ENCODE measurements at places on chromosomes 7 and 10.
A peak's percentile ranks its signal among the peaks of the same experiment; 100 is the strongest.

- no peak for DNase-seq
Measured at GRCh38 chr10:69838853-69839252, 37.1 kb downstream of the COL13A1 start.

- DNase-seq = peak; percentile 70
Measured at GRCh38 chr10:75191821-75192568, 18.6 kb upstream of the VDAC2 start.

DNA sequence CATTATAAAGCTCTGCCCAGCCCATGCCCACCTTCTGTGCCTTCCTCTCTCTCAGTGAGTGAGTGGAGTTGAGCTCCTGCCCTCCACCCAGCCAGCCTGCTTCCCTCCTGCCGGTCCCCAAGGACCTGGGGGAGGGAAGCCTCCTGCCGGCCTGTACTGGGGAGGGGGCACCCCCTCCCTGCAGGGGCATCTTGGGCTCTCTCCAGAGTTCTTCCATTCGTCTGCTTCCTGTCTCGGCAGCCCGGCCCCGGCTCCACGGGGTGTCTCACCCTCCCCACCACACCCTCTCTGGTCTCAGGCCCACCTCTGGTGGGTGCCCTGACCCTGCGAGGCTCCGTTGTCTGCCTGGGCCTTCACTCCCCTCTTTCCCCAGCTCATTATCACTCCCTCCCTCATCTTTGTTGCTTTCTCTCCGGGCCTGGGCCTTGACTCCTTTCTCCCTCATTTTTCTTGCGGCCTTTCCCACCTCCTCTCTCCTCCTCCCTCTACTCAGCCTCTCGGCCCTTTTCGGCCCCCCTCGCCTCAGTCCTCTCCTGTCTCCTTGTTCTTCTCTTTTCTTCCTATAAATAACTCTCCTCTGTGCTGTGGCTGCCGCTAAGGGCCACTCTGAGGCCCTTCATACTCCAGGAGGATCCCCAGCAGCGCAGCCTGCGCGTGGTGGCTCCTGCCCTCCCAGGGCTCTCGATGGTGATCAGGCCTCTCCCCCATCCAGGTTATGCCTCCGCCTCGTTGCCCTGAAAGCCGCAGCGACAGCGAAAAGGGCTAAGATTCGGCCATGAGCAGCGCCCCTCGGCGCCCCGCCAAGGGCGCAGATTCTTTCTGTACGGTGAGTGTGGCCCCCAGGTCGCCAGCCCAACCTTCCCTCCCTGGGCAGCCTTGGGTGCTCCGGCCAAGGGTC, 2.1 kb downstream of the SLC4A2 start:
- no peak for DNase-seq

DNA sequence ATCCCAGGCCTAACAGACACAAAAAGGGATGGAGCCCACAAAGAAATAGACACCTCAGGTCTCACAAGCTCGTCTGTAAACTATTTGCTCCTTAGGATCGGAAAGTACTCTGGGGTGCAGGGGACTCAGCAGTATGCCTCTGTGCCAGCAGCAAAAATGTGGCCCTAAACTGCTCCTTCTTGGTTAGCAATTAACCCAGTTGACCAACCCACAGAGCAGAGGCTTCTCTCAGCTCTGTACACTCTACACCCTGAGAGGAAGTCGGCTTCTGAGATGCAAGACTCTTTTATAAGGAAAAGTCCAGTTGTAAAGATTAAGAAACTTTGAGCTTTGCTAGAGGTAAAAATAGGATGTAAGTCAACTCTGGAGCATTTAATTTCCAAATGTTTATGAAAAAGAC, 156.3 kb upstream of the PRSS58 start:
- no peak for DNase-seq

- DNase-seq = no peak
Measured at GRCh38 chr7:150520145-150520544, 5.5 kb downstream of the GIMAP7 start.

DNA sequence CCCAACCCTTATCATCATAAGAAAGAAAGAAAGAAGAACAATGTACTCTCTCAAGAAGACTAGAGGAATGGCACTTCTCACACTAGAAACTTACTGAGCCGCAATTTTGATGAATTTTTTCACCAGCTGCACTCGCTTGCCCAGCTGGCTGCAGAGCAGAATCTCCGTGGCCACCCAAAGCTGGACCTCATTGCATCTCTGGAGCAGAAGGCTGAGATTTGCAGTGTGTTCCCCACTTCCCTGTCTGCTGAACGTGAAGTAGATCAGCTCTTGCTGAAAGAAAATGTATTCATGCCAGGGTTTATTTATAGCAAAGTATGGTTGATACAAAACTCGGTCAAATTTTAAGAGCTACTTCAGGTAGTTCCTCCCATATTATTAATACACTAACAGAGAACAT, 199.3 kb upstream of the CDCA7L start:
- DNase-seq = no peak

DNA sequence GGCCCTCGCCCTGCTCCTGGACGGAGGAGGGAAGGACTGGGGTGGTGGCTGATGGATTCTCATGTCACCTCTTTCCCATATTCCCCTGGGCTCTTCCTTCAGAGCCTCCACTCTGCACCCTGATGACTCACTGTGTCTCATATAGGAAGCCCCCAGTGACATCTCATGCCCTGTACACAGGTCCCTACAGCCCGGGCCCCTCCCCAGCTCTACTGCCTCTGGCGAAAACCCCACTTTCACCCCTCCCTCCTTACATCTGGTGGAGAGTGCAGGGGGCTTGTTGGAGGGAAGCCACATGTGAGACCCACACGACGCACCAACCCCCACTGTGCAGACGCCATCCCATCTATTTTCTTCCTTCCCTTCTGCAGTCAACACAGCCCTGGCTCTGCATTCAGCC, 72.8 kb upstream of the ZNF479 start:
- no peak for DNase-seq

DNA sequence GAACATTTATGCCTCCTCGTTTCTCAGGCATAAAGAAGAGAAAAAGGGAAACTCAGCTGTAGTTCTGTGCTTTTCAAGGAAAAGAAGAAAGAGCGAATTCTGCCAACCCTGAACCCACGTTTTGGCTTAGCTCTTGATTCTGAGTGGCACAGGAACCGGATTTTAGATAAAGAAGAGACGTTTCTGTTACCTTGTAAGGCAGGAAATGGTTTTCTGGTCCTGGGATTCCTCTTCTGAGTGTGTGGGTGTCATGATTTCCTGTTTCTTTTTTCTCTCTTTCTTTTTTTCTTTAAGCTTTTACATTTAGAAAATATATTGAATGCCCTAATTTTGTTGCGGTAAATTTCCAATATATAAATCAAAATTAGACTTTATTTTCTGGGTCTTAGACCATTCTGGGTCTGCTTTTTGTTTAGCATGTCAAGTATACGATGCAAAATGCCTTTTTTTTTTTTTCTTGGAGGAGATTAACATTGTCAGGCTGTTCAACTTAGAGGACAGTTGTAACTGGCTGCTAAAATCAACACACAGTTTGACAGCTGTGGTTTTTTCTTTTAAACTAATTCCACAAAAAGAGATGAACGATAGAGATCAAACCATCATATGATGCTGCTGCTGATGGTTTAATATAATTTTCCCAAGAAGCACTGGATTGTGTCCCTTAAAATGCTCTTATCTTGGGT, 190.8 kb downstream of the GATA3 start:
- no peak for DNase-seq

GRCh38 chr10:90418869-90419652, 438.8 kb downstream of the HTR7 start:
- no peak for DNase-seq

DNA sequence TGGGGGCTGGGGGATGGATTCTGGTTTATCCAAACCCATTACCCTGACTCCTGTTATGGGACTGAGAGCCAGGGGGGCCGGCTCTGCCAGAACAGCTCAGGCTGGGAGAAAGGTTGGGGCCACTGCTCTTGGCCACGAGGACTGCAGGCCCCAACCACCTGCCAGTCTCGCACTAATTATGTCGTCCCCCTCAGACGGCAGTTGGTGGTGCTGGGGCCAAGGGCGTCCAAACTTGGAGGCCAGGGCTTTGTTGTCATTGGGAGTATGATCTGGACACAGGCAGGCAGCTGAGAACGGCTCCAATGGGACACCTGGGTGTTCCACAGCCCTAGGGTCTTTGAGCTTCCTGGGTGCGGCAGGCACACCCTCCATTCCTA, 34.7 kb downstream of the DRGX start:
- no peak for DNase-seq

GRCh38 chr10:113491967-113492565, 60.8 kb upstream of the HABP2 start:
- DNase-seq = no peak

- no peak for DNase-seq
Measured at GRCh38 chr7:123972831-123973230, 47.8 kb downstream of the SPAM1 start.

GRCh38 chr10:58473976-58474375, 38.7 kb upstream of the BICC1 start:
- no peak for DNase-seq

DNA sequence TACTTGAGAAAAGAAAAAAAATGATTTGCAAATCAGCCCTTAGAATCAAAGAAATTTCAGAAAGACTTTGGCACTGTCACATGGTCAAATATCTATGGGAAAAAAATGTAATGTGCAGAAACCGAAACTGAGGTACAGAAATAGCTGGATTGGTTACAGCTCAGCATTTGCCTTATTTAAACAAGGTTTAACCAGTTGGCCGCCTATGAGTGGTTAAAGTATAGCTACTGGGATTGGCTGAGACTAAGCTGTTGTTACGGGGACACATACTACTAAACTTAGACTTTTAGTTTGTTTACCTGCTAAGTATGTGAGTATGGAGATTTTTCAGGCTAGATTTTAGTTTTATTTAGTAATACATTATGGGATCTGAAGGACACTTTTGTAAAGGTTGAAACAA, 38.6 kb downstream of the SFTPD start:
- no peak for DNase-seq

GRCh38 chr10:94088926-94089381, 95.2 kb downstream of the PLCE1 start:
- DNase-seq = no peak

DNA sequence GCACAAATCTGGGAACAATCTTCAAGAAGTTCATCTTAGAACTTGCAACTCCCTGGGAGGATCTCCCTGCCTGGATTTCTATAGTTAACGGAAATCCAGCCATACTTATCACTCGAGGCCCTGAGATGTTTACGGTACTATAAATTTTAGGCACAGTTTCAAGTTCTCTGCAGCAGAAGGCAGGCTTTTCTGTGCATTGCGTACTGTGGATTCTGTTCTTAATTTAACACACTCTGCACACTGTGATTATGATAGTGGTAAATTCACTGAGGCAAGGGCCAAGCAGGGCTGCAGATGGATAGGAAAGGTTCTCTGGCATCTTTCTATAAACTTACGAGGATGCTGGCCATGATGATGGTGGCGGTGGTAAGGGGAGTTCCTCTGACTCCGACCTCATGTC, 10.6 kb downstream of the INHBA start:
- DNase-seq = no peak

- no peak for DNase-seq
Measured at GRCh38 chr10:28125701-28126100, 126.8 kb upstream of the ODAD2 start.

DNA sequence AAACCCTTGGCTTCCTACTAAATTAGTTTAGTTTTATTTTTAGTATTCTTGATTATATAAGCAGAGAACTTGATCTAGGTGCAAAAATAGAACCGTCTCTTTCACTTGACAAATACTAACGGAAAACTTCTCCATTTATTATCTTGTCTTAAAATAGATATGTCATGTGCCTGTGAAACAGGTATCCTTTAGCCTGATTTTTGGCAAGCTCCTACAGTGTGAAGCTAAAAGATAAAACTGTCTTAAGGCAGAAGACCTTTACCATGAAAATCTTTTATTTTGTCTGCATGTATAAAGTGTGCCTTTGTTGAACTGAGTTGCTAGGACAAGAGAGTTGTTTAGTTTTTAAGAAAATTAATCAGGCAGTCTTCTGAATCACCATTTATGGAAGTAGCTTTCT, 90.6 kb downstream of the CYP51A1 start:
- no peak for DNase-seq

DNA sequence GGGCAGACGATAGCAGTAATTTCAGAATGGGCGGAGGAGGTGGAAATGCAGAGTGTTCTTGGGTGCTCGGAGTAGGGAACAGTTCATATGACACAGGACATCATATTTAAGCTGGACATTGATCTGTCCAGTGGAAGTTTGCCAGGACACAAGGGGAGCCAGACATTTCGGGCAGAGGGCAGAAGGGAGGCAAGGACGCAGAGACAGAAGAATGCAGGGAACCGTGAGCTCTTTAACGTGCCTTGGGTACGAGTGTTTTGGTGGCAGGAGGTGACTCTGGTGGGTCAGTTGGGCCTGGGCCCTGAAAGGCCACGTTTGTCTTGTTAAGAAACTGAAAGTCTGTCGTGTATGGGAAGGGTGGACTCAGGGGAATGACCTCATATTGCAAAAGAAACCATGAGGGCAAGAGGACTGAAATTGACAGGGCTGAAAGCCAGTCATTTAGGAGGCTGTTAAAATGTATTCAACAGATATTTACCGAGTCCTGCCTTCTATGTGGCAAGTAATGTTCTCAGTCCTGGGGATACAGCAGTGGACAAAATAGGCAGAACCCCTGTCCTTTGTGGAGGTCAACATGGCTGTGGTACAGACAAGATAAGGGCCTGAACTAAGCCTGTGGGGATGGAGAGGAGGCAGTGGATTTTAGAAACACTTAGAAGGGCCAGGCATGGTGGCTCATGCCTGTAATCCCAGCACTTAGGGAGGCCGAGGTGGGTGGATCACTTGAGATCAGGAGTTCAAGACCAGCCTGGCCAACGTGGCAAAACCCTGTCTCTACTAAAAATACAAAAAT, 2.2 kb downstream of the OPTN start:
- DNase-seq = peak; percentile 83

DNA sequence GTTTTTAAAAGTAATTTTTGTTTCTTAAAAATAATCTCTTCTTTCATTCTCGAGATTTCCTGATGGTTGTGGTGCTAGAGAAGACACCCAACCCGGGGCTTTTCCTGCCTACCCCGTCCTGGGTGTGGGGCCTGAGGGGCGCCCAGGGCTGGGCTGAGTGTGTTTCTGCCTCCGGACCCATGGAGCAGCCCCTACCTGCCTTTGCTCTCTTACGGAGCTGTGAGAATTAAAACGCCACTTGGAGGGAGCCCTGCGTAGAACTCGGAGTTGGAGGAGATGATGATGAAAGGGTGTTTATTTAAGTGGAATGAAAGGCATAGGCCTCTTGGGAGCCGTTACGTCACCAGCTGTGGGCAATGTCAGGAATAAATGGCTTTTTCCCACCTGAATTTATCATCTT, 261.8 kb upstream of the SHH start:
- no peak for DNase-seq

GRCh38 chr10:47143072-47143471, 156.9 kb upstream of the GDF10 start:
- peak; percentile 30 for DNase-seq

All from left lobe of liver (tissue), 2 donors.